ENCODE measurements at places on chromosomes 11 and 22.

DNA sequence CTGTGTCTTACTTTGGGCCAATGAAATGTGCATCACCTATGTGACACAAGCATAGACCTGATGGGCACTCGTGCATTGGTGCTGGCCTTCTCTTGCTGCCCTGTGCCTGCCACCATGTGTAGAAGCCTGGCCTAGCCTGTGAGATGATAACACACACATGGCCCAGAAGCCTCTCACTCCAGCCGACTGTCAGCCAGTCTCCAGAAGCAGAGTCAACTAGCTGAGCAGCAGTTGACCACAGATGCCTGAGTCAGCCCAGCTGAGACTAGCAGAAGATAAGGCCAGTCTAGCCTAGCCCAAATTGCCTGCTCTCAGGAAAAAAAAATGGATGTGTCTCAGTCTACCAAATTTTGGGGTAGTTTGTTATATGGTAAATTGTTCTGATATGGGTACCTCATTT is 46.2 kb downstream of the CSNK2A3 start:
- DNase-seq, result no peak

GRCh38 chr22:49202226-49202625 is 625.4 kb downstream of the BRD1 start:
- DNase-seq, result no peak

- DNase-seq, result no peak
Observed at GRCh38 chr11:83349296-83349695, 63.1 kb upstream of the CCDC90B start.

- DNase-seq, result no peak
Observed at GRCh38 chr11:128421577-128422330, 165.6 kb downstream of the ETS1 start.

DNA sequence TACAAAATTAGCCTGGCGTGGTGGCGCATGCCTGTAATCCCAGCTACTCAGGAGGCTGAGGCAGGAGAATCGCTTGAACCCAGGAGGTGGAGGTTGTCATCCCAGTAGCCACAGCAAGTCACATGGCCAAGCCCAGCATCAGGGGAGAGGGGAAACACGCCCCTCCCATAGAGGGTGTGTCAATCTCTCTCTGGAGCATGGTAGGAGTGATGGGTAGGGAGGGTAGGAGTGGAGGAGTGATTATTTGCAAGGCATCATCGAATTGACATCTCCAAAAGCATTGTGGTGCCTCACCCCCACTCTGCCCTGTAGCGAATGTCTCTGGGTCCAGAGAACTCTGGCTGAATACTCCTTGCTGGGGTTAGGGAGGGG is 6.1 kb upstream of the SSTR3 start:
- peak; percentile 66 for DNase-seq

- peak; percentile 45 for DNase-seq
Observed at GRCh38 chr22:46355369-46355995, 20.0 kb downstream of the TRMU start.

GRCh38 chr11:34448223-34448994 is 9.7 kb downstream of the CAT start:
- no peak for DNase-seq

- DNase-seq, result no peak
Observed at GRCh38 chr11:26204101-26204500, 127.8 kb upstream of the ANO3 start.

- no peak for DNase-seq
Observed at GRCh38 chr11:91078221-91078620, 855.4 kb upstream of the CHORDC1 start.

DNA sequence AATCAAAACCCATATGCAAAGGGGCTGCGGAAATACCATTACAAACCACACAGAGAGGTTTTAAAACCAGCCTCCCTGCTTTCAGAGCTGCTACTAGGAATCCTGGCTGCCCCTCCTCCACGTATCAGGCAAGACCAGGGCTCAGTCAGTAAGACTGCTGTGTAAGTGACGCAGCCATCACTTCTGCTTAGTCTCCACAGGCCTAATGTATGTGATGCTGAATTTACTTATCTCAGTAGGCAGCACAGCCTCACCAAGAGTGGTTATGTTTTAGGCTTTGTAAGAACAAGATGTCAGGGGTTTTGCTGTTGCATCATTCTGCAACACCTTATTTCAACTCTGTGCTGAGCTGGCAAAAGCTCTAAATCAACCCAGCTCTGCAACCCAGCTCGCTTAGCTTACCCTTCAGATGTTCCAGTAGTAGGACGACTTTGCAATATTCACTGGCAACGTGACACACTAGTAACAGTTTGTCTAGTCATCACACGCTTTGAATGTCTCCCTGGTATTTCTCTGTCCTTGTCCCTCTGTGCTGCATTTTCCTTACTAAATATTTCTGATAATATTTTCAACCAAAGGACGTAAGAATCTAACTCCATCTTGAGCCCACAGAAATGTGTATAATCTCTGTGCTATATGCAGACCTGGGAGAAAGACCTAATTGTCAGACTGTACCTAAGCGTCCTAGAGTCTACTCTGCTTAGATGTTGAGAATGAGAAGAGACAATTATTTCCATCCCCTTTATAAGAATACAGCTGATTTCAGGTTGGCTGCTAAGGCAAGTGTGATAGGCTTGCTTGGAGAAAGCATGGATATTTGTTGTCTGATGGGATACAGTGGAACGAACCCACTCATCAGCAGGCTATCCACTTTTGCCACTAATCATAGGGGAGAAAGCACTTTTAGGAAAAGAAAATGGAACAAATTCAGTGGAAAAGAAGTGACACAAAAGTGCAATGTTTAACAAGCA is 72.2 kb downstream of the LARGE2 start:
- DNase-seq, result no peak

GRCh38 chr11:90251599-90251998 is 28.8 kb upstream of the CHORDC1 start:
- no peak for DNase-seq

GRCh38 chr11:60261014-60261413 is 18.1 kb upstream of the MS4A4E start:
- DNase-seq, result no peak

- DNase-seq, result peak; percentile 45
Observed at GRCh38 chr11:119144825-119145486, 3.9 kb upstream of the ABCG4 start.

DNA sequence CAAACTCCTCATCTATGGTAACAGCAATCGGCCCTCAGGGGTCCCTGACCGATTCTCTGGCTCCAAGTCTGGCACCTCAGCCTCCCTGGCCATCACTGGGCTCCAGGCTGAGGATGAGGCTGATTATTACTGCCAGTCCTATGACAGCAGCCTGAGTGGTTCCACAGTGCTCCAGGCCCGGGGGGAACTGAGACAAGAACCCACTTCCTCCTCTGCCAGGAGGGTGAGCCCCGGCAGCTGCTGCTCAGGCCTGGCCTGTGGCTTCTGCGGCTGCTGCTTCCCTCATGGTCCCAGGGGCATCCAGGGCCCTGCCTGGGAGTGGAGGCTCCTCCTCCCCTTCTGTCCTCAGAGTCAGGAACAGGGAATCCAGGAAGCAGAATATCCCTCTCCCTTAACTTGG is 98.4 kb downstream of the ZNF280B start:
- peak; percentile 65 for DNase-seq

- DNase-seq, result peak; percentile 10
Observed at GRCh38 chr11:69010964-69011623, 2.0 kb downstream of the MRGPRF start.

GRCh38 chr11:103532133-103532788 is 423.0 kb downstream of the DYNC2H1 start:
- no peak for DNase-seq

- no peak for DNase-seq
Observed at GRCh38 chr11:78525720-78526119, 48.9 kb downstream of the NARS2 start.

GRCh38 chr22:42544686-42545085 is 9.1 kb upstream of the SERHL2 start:
- DNase-seq, result no peak

GRCh38 chr22:19629331-19629719 is 85.0 kb upstream of the SEPTIN5 start:
- no peak for DNase-seq

DNA sequence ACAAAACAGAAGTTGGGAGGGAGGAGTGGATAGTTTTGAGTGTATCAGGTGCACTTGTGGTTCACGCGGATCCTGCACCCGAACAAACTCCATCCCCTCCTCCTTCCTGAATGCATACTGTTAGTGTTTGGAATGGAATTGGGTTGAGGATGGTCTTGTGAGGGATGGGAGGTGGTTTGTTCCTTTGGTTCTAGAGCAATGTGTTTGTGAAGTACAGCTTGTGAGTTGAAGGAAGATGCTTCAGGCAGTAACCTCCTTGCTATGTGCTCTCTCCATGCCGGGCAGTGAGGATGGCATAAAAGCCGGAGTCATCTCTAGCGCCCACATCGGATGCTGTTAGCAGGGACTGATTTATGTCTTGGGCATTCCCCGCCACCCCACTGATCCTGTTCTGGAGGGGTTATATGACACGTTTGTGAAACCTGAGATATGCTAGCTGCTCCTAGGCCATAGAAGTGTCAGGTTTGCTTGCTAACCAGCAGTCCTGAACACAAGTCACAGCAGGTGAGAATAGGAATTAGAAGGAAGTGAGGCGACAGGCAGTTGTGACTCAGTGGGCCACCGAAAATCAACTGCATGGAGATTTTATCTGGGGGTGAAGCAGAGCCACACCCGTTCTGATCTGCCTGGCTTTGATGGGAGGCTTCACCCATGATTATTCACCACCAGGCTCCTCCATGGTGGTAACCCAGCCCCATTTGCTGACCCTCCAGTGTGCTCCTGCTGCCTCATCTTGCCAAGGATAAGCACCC is 2.2 kb downstream of the BCR start:
- DNase-seq, result peak; percentile 60

DNA sequence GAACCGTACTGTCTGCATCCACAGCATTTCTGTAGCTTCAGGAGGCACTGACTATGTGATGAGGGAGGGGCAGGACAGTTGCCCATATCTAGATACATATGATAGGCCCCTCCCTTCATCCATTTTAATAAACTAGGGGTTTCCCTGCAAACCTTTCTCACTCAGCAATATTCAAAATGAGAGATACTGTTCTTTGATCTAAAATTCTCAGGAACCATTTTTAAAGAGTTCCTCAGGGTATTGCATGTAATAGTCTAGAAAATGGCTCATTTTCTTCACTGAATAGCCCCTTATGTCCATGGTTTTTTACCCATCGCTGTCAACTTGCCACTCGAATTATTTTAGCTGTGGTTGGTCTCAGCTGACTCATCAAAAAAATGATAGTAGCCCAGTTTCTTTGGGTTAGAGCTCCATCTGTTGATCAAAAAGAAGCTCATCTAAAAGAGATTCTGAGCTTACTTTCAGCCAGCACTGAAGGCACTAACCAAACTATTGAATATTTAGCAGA is 37.0 kb upstream of the DNAJB7 start:
- peak; percentile 1 for DNase-seq

DNA sequence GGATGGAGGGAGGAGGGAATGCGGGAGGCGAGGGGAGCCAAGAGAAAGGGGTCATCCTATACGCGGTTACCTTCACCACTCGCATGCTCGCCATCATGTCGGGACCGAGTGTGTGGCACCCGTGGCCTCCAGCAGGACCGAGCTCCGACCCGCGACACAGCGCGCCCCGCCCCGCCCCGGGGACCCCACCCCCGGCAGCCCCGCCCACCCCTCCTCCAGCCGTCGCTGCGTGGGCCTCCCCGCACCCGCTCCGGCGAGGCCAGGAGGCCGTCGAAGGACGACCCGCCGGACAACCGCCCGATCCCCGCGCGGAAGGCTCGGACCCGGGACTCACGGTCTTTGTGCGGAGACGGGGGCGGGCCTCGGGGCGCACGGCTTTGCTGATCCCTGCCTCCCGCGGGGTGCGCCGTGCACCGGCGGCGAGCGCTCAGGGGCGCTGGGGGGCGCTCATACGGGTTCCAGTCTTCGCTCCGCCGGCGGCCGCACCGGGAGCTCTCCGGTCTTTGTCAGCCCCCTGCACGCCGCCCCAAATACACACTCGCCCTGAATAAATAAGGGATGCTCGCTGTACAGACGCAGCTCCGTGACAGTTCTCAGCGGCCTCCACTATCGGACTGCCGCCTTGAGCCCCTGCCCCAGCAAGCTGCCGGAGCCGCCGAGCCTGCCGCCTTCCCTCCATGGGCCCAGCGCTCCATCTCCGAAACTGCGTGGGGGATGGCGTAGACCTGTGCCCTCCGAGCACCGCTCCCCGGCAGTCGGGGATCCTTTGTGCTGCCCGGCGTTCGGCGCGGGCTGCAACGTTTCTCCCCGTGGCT is at the start of gene UBE2L6:
UBE2L6 (minus strand) TSS at position 158 of the 815 bp plus-strand sequence; CDS start at position 97, 61 bp downstream.
- peak; percentile 86 for DNase-seq

GRCh38 chr22:25208743-25209505 is 9.3 kb downstream of the CRYBB3 start:
- DNase-seq, result no peak

DNA sequence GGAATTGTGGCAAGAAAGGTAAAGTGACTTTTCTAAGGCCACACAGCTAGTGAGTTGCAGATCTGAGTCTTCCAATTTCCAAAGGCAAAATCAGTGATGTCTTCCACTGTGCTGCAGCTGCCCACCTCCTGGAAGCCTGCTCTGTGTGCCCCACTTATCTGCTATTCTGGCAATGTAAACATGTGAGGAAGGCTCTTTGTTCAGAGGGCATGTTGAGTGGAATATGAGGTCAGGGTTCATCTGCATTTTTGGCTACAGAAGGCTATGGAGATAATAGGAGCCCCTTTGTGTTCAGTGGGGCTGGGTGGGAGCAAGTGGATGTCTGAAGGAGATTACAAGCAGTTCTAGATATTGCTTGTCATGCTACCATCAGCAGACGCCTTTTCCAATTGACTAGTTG is 396.2 kb downstream of the BUD13 start:
- no peak for DNase-seq

- DNase-seq, result no peak
Observed at GRCh38 chr11:128688031-128688713, 5.7 kb upstream of the FLI1 start.

DNA sequence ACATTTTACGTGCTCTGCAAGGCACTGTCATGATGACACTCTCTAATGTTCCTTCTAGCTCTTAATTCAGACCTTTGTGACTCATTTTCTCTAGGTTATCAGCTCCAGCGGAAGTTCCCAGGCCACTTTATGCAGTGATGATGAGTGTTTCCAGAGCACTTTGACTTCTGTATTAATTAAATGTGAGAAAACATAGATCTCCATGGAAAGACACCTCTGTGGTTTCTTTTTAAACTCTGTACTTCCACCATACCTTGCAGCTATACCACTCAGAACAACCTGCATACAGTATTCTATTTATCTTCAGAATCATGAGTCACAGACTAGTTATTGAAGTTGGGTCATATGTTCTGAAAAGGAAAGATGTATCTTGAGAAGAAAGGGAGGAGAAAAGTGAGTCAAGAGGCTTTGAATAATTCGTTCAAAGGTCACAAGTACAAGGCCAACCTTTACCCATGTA is 175.6 kb upstream of the TENM4 start:
- no peak for DNase-seq

- DNase-seq, result no peak
Observed at GRCh38 chr22:38144025-38144405, 33.5 kb upstream of the BAIAP2L2 start.

- DNase-seq, result no peak
Observed at GRCh38 chr22:25167082-25167481, 32.6 kb upstream of the CRYBB3 start.

GRCh38 chr11:125624756-125625213 is at the start of gene CHEK1:
Gene CHEK1, plus strand, starts transcription at chr11:125625163. Its CDS starts 1,606 bp downstream, at chr11:125626769.
- DNase-seq, result no peak

- DNase-seq, result no peak
Observed at GRCh38 chr11:83520849-83521248, 234.7 kb upstream of the CCDC90B start.

GRCh38 chr11:130826572-130826971 is 89.7 kb downstream of the SNX19 start:
- DNase-seq, result no peak

Measured in CD4-positive, alpha-beta T cell treated with Interferon alpha-2 for 1 hour (primary cell).